Stimulated activated CD8-positive, alpha-beta memory T cell treated with anti-CD3 and anti-CD28 coated beads, Interleukin-7, amount 100 ng/mL, for 48 hours (primary cell): ENCODE measurements at places on chromosomes 4 and X.
A peak's percentile ranks its signal among the peaks of the same experiment; 100 is the strongest.

GRCh38 chr4:22762548-22762947 is 69.8 kb downstream of the GBA3 start:
- DNase-seq = no peak

DNA sequence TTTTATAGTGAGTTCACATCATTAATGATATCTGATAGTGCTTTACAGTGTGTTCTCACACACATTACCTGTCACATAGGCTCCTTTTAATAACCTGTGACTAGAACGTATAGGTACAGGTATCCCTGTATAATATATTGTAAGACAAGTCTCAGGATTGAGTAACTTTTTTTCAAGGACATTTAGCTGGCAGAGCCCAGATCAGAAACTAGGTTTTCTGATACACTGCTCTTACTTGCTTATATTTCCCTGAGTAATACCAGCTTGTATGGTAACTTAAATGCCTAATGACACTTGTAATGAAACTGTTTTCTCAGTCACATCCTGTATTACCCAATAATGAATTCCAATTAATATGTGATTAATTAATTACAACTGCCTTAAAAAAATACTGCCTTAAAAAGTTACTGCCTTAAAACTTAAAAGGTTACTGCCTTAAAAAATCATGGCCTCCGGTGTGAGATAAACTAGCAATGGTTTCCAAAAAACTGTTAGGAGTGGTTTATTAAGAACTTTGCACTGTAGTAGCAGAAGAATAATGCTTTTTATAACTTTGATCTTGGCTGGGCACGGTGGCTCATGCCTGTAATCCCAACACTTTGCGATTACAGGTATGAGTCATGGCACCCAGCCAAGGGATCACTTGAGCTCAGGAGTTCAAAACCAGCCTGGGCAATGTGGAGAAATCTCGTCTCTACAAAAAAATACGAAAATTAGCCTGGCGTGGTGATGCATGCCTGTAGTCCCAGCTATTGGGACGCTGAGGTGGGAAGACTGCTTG is 11.9 kb downstream of the COPS4 start:
- DNase-seq = no peak

- peak; percentile 45 for DNase-seq
These were observed 10.3 kb upstream of the AKAP17A start for GRCh38 chrX:1581132-1581531.

GRCh38 chrX:51395810-51396728 is 63.4 kb downstream of the NUDT10 start:
- peak; percentile 25 for DNase-seq

DNA sequence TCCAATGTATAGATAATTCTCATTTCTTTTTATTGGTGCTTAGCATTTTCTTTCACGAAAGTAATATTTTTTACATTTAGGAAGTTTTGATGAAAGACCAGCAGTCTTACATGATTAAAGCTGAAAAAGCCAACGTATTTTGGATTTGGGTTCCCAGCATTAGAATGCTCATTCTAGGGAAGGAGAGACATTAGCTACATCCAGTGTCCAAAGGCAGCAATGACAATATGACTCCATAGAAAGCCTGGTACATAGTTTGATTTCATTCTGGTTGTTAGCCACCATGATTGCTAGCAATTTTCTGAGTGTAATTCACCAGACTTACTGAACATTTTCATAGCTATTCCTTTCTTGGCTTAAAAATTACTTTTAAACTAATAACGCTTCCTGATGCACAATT is 1397.5 kb downstream of the PCDH7 start:
- DNase-seq = no peak

- DNase-seq = no peak
These were observed 63.7 kb downstream of the RBPJ start for GRCh38 chr4:26384380-26385057.

- no peak for DNase-seq
These were observed 57.2 kb upstream of the RAB9B start for GRCh38 chrX:103889216-103889615.

DNA sequence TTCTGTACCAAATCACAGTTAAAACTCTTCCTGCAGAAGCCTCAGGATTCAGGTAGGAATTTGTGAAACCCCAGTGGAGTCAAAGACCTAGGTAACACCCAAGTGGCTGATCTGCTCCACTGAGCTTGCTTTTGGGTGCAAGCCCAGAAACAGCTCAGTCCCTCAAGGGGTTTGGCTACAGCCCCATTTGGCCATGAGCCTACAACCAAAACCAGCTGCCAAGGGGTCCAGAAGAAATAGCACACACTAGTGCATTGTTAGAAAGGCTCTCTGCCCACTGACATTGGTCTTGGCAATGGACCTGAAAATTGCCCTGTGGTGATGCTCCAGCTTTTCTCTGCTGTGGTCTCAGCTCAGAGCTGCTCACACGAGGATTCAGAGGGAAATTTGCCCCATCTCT is 577.4 kb upstream of the INTU start:
- DNase-seq = no peak

- DNase-seq = no peak
These were observed 394.1 kb downstream of the SPRY1 start for GRCh38 chr4:123790681-123791080.

DNA sequence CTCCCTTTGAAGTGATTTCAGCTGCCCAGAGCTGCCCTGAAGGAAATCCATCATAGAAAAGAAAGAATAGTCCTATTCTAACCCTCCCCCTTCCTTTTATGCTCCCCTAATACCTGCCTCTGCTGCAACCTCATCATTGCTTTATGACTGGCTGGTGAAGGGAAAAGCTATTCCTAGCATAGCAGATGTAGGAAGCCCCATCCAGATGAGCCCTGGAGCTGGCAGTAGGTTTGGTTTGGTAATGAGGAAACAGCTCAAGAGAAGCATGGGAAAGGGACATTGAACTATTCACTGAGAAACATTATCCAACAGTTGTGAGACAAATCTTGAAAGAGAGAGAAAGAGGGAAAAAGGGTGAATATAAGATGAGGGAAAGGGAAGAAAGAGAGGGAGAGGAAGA is 29.2 kb downstream of the ARSJ start:
- DNase-seq = no peak

DNA sequence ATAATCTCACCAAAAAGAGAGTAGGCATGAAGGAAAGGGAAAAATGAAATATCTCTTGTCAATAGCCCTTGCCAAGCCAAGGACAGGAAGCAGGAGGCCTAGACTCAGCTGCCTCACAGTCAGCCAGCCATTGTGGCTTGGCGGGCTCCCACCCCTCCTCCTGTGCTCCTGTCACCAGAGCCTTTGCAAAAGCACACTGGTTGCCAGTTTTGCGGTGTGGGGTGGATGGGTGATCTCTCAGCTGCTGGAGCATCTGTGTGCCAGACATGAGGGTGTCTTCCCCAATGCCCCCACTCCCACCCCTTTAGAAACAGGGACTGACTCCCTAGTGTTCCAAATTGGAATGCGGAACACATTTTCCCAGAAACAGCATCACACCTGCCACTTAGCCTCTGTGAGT is 26.1 kb downstream of the ARHGEF6 start:
- no peak for DNase-seq

DNA sequence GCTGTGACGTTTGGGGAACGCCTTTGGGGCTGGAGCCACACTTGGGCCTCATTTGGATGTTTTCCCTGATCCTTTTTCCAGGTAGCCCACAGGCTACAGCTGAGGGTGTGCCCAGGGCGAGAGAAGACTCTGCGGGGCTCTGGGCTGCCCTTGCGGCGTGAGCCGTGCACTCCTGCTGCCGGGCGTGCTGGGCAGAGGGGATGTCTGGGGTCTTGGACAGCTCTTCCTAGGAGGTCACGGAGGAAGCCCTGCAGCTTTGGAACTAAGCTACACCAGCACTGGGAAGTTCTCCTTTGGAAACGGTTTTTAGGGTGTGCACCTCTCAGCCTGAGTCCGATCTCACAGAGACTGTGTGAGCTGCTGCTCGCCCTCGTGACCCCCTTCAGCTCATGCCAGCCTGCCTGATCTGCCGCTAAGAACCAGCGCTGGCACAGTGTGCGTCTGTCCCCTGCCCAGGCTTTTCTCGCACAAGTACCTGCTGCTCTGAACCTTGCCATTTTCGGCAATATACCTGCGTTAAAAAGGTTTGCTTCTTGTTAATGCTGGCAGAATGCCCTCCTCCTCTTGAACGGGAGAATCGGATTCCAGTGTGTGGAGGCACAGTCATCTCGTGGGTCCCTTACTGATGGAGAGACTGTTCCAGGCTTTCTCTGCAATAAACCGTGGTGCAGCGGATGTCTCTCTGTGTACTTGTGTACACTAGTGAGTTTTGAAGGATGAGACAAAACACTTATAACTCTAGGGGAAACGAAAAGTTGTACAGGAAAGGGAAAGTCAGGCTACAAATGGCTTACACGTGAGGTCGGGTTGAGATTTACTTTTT is 14.3 kb downstream of the MSANTD1 start:
- DNase-seq = no peak

DNA sequence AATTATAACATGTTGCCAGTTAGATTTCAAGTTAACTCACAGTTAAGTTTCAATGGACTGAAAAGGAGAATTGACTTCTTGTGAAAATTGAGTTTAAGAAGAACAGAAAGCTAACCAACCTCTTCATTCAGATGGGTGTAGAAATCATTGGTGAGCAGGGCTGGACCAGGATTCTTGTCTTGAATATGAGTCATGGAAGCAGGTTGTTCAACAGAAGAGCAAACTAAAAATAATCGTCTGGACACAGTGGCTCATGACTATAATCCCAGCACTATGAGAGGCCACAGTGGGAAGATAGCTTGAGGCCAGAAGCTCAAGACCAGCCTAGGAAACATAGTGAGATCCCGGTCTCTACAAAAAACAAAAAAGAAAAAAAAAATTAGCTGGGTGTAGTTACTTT is 98.2 kb downstream of the ARSJ start:
- DNase-seq = no peak

DNA sequence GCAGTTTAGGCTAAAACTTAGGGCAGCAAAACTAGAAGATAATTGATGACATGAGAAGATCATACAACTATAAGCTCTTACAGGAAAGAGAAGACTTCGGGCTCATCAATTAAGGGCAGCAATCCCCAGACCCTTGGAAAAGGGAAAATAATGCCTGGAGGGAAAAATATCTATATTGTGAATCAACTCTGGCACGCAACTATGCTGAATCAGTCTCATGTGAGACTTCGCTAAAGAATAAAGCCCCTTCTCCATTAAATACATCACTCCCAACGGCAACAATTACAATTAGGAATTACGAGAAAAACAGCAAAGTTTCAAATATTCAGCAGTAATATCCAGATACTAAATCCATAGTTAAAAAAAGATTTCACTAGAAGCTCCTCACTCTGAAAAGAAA is 2016.8 kb upstream of the IGFBP7 start:
- no peak for DNase-seq

DNA sequence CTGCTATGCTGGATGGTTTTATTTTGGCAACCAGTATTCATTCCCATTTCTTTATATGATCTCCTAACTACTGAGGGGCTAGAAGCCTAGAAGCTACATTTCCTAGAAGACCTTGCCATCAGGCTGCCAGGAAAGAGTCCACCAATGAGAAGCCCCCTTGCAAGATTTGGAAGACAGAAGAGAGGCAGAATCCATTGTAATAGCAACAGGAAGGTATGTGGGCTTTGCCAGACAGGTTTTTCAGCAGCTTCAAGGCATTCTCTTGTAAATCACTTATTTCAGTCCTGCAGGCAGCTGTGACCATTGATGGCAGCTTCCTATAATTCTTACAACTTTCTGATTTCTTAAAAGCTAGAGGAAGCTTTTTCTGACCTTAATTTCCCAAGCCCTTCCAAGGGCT is 148.3 kb upstream of the NHS start:
- DNase-seq = no peak

DNA sequence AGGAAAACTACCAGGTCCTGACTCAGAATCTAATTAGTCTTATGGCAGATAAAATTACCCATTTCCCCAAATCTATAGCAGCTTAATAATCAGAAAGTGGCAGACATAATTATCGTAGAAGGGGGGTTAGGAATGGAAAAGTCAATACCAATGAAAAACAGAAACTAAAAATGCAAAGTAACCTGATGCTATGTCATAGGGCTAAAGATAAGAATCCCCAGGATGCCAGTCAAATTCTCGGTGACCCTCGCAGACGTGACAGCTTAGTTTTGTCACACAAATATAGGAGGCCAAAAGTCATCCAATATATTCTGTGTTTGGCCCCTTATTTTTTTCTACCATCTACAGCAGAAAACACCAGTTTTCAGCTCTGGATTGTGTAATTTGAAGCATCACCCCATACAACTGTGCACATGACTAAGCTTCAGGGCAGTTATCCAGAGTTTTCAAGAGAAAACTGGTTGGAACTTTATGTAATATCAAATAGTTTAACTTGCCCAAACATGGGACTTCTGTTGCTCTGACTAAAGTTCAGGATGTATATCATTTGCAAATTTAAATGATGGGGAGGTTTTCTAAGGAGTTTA is 30.9 kb downstream of the RASSF6 start:
- no peak for DNase-seq

DNA sequence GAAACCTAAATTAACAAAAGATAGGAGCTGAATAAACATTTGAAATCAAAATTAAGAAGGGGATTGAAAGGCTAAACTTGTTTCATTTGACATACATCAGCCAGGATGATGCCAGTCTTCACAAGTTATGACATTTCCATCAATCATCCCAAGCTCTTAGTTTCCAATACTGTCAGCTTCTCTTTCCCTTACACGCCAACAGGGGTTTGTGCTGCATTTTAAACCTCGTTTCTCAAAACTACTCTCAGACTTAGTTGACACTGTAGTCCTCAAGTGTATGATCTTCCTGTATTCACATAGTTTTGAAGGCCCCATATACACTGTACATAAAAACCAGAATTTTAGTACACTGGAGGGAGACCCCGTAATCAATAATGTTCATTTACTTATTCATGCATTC is 840 bp upstream of the P2RY10 start:
- DNase-seq = no peak

GRCh38 chr4:158580064-158580463 is 58.4 kb downstream of the RXFP1 start:
- no peak for DNase-seq

DNA sequence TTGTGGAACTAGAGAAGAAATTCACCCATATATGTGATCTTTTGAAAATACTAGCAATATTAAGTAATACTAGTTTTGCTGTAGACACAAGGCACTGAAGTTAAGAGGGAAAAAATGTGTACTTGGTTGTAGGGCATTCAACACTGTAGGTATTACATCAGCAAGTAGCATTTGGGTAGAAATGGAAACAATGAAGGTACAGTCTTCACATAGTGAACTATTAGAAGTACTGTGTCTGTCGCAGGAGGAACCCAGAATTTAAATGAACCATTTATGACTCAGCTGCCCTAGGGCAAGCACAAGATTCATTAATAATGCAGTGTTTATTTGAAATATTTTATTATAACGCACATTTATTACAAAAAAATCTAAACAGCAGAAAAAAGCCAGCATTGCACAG is 572.7 kb upstream of the TENM3 start:
- DNase-seq = no peak

GRCh38 chrX:148024425-148025148 is 43.5 kb downstream of the FMR1NB start:
- no peak for DNase-seq

DNA sequence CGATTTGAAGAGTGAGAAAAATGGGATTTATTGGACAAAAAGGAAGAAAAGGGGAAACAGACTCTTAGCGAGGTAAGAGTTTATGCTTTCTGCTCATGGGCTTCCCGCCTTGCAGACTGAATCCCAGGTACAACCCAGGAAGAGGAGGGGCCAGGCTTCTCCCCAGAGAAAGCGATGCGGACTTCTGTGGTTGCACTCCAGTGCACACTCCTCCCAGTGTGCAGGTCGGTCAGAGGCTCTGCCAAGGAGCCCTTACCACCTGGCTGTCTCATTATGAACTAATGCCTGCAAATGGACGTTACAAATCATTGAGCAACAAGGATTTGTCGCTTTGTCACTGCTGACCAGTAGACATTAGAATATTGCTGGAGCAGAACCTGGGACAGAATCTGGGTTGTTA is 39.9 kb upstream of the GLRA2 start:
- no peak for DNase-seq
